ENCODE measurements at places on chromosomes 4 and X. TPM values are rescaled to one million over a fixed set of nuclear protein-coding genes. Genes with fewer than 3 reads are reported as not detected.

Gene C1QTNF7
- 0.41 TPM for total RNA-seq

Gene RHOXF1
- not detected for total RNA-seq

- no peak for DNase-seq
These were observed 216.9 kb downstream of the PTTG2 start for GRCh38 chr4:38177035-38177546.

DNA sequence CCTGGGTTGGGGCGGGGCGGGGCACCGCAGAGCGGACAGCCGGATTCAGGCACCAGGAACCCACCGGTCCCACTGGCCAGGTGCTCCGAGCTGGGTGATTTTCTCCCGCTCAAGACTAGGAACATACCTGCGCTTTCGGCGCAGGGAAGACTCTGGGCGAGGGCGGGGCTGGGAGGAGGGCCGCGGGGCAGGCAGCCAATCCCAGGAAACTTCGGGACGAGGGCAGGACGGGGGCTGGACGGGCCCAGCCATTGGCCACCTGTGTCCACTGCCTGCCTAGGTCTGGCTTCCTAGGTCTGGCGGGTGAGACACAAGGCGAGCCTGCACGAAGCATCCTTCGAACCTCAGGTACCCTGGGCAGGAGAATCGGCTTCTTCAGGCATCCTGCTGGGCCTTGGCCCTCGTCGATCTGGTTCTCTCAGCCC lies 274 bp upstream of the ERVMER34-1 start:
- peak; percentile 58 for DNase-seq

GRCh38 chr4:20251796-20252655 lies at the start of gene SLIT2:
Gene SLIT2 (plus strand): TSS chr4:20251905. CDS start chr4:20253816, 1,911 bp downstream.
- peak; percentile 89 for DNase-seq

DNA sequence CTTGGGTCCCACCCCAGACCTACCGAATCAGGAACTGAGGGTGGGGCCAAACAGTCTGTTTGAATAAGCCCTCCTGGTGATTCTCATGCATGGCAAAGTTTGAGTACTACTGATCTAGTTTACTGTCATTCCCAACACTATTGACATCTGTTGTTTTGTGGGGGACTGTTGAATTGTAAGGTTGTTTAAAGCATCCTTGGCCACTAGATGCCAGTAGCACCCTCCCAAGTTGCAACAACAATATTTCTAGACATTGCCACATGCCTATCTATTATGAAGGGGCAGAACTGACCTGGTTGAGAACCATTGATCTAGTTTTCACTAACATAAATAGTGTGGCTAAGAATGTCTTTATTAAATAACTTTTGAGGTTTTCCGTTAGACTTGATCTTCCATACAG lies 15.1 kb downstream of the TAF9B start:
- DNase-seq = no peak
